HT-29 (cell line): ENCODE measurements at places on chromosomes 12 and 14.

- DNase-seq: no peak
Observed at GRCh38 chr12:20194171-20194570, 174.2 kb upstream of the PDE3A start.

DNA sequence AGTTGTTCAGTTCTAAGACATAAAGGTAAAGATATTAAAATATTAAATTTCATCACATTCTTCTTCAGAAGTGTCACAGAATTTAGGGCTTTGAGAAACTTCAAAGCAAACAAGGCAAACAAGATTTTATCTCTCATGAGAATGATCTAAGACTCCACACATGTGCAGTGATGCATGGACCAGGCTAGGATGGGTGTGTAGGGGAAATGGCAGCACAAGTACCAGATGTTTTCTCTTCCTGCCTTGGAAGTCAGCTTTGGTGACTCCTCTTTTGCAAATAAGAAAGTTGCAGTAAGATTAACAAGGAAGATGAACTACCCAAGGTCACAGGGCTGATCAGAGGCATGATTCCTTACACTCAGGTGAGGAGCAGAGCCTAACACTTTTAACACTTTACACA is 163.8 kb upstream of the LMNTD1 start:
- DNase-seq: no peak

- no peak for DNase-seq
Observed at GRCh38 chr12:110171636-110172035, 47.5 kb downstream of the IFT81 start.

- no peak for DNase-seq
Observed at GRCh38 chr12:124055066-124055465, 82.1 kb downstream of the ZNF664 start.

GRCh38 chr12:106358396-106359241 is 1.1 kb downstream of the POLR3B start:
- no peak for DNase-seq

DNA sequence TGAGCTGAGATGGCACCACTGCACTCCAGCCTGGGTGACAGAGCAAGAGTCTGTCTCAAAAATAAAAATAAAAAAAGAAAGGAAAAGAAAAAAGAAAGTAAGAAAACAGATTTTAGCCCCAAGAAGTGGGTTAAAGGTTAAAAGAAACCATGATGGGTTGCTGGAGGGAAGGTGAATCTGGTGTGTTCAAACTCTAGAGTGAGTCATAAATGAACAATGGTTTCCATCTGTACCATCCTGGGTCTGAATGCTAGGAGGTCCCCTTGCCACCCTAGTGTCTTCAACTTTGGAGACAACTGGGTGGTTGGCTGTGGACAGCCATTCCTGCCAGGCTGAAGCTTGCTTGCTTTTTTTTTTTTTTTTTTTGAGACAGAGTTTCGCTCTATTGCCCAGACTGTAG is 1.6 kb upstream of the RPS26 start:
- DNase-seq: no peak

- no peak for DNase-seq
Observed at GRCh38 chr12:5912011-5912410, 33.0 kb downstream of the ANO2 start.
